ACHN (cell line): ENCODE measurements at places on chromosomes 12 and 14.

GRCh38 chr12:8697476-8698131 lies at the start of gene RIMKLB:
RIMKLB (plus strand) TSS chr12:8697991; CDS start chr12:8713867, 15,876 bp downstream.
- DNase-seq, result peak; percentile 87

DNA sequence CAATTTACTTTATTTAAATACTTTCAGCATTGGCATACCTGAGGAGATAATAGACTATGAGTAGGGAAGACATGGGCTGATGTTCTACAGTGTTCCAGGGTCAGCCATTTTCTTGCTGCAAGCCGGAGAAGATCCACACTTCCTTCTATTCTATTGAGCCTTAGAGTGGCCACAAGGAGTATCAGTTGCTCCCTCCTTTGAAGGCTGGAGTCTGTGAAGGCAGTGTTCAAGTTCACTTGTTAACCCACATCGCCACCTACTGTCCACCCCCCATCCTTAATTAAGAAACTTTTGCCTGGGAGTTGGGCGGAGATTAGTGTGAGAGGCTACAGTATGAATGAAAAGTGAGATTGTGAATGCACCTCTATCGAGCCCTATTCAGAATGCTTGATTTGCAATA lies 666.6 kb downstream of the NRXN3 start:
- peak; percentile 79 for DNase-seq

DNA sequence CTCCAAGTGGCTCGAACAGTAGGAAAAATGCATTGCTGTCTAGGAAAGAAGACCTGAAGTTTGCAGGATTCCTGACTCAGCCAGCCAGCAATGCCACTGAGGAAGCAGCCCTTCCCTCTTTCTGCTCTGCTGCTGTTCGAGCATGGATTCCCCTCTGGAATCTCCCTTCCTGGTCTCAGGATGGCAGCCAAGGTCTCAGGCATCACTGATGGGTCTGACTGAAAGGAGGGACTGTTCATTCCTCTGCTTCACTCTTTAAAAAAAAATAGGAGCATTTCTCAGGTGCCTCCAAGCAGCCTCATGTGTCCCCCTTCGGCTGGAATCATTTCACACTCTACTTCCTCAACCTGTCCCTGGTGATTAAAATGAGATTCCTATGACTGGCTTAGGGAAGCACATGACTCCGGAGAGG lies 62.4 kb downstream of the SLC15A4 start:
- DNase-seq, result peak; percentile 77

DNA sequence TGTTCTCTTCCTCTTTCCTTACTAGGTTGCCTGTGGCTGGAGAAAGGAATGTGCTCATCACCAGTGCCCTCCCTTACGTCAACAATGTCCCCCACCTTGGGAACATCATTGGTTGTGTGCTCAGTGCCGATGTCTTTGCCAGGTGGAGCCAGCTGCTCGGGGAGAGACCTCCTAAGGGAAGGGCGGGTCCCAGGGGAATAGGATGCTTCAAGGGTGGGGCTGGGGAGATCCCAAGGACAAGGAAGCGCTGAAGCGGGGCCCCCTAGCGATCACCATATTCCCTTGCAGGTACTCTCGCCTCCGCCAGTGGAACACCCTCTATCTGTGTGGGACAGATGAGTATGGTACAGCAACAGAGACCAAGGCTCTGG lies 10.2 kb downstream of the MARS1 start:
- DNase-seq, result no peak

DNA sequence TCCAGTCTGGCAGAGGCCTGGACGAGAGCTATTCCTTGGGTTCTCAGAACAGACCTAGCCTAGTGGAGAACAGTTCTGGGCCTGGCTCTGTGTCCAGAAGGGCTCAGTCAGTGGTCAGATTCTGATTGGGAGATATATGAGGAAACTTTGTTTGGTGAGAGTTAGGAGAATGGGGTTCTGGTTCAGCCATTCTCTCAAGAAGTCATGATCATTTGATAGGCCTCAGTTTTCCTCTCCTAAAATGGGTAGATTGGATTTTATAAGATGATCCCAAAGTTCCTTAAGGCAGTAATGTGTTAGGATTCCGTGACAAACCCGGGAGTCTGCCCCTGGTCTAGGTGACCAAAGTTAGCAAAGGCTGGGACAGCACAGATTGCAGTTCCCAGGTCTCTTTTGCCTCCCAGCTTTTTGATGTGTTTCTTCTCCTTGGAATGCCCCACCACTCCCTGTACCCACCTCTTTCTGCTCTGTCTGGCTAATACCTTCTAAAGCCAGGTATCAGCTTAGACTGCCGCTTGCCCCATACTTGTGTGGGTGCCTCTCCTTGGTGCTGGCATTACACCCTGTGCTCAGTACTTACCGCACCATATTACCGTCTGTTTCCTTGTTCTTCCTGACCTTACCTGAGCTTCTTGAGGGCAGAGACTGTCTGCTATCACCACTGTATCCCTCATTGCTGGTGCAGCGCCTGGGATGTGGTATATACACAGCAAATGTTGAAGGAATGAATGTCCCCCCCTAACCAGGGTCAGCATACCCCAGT lies 25.5 kb downstream of the SUSD6 start:
- DNase-seq, result no peak

DNA sequence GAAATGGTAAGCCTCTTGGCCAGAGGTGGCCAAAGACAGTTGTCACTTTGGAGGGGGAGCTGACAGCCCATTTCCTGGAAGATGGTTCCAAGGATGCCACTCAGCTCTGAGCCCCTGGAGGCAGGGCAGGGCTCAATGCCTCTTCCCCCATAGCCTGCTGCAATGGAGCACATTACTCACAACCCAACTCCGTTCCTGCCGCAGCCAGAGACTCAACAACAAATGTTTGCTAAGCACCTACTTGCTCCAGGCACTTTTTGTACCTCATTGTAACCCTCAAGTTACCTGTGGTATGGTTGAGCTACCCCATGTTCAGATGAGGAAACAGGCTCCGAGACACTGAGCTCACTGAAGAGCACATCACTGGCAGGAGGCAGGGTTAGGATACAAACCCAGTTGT lies 19.5 kb downstream of the IRF2BPL start:
- no peak for DNase-seq

DNA sequence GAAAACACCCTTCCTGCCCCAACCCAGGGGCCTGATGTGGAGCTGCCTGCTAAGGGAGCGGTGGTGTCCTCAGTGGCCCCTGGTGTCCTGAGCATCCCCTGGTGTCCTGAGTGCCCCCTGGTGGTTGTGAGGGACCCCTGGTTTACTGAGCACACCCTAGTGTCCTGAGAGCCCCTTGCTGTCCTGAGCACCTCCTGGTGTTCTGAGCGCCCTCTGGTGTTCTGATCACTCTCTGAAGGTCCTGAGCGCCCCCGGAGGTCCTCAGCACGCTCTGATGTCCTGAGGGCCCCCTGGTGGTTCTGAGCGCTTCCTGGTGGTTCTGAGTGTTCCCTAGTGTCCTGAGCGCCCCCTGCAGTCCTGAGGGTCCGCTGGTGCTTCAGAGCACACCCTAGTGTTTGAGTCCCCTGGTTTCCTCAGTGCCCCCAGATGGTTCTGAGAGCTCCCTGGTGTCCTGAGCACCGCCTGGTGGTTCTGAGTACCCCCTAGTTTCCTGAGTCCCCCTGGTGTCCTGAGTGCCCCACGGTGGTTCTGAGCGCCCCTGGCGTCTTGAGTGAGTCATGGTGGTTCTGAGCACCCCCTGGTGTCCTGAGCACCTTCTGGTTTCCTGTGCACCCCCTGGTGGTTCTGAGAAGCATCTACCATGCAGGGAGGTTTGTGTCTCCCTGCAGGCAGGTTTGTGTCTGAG lies 1004.2 kb downstream of the TMEM121 start:
- DNase-seq, result no peak

- no peak for DNase-seq
Observed at GRCh38 chr12:99170461-99170860, 477.1 kb upstream of the GARIN6 start.

DNA sequence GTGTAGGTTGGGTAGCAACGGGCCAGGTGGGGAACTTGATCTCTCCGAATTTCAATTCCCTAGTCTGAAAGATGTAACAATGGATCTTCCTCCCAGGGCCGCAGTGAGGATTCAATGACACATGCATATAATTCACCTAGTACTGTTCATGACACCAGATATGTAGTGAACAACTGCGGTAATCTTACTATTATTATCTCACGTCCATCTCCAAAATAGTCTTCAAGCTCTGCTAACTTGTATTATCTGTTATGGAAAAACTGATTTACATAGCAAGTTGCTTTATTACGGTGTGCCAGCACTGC lies 26.4 kb downstream of the MOK start:
- DNase-seq, result no peak

- DNase-seq, result no peak
Observed at GRCh38 chr14:69518289-69519101, 34.0 kb downstream of the PLEKHD1 start.

DNA sequence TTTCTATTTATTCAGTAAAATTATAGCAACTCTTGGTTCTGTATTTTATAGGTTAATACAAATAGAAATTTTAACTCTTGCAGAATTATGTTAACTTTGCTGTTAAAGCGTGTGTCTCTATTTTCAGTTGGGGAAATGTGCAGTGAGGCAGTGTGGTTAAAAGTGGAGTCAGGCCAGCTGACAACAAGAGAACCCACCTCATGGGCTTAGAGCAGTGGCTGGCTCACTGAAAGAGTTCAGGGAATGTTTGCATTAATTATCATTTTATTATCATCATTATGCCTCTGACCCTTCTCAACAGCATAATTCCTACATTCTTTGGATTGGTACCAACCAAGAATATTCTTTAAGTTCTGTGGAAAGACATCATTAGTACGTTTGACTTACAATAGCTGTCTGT lies 163.8 kb downstream of the DERA start:
- no peak for DNase-seq

DNA sequence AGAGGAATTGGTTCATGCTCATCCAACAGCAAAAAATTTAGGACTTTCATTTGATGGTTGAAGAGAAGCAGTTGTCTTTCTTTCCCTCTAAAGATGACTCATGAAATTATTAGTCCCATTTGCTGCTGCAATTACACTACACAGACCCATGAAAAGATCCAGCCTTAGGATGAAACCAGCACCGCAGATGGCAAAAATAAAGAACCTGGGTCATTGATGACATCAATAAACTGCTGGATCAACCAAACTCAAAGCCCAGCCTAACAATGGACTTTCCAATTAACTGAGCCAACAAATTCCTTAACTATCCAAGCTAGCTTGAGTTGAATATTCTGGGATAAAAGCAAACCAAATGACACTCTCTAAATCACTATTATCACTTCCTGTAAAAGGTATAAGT lies 20.7 kb downstream of the DICER1 start:
- no peak for DNase-seq
